ENCODE measurements at places on chromosomes 7 and 10. TPM values are rescaled to one million over a fixed set of nuclear protein-coding genes. Genes with fewer than 3 reads are reported as not detected.

GHRHR gene
- not detected for total RNA-seq

CHAT gene
- not detected for total RNA-seq

MYPN gene
- total RNA-seq: 0.22 TPM

NPFFR1 gene
- not detected for total RNA-seq

MUC3A gene
- total RNA-seq: not detected

LIPF gene
- not detected for total RNA-seq

FBXO24 gene
- 0.37 TPM for total RNA-seq

AOC1 gene
- total RNA-seq: 0.23 TPM

NKX2-3 gene
- total RNA-seq: not detected

SUN3 gene
- 0.22 TPM for total RNA-seq

ARL3 gene
- 7.0 TPM for total RNA-seq

RBM20 gene
- not detected for total RNA-seq

RSPH10B2 gene
- not detected for total RNA-seq

ZNF467 gene
- total RNA-seq: 3.2 TPM

VWDE gene
- 3.0 TPM for total RNA-seq

MALRD1 gene
- total RNA-seq: not detected

CPXM2 gene
- total RNA-seq: not detected

ZNF775 gene
- 2.0 TPM for total RNA-seq

FXYD4 gene
- not detected for total RNA-seq

LRRN3 gene
- total RNA-seq: not detected

HHEX gene
- total RNA-seq: 0.19 TPM
